CD4-positive, alpha-beta memory T cell (primary cell): ENCODE measurements at places on chromosomes 16 and 17.

- H3K27me3 ChIP-seq = no peaks in the 10 kb centered on the region
- no peak overlapping the region for H3K27ac ChIP-seq
- H3K4me3 ChIP-seq = no peak overlapping the region
- no peaks in the 10 kb centered on the region for H3K4me1 ChIP-seq
Observed at GRCh38 chr16:74094962-74095361, 201.7 kb upstream of the PSMD7 start.

DNA sequence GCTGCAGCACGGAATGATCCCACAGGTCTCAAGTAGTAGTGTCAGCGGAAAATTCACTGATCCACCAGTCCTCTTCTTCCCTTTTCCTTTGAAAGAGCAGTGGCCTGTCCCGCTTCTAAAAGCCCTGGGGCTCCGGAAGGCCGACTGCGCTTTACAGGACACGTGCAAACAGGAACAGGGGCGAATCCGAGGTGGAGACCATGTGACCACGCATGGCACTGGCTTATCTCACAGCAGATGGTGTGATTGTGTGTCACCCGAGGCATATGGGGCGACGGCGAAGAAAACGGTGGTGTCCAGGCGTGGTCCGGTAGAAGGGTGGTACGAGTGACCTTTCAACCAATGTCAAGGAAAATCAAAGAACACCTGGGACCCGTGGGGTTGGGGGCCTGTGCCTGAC, 12.0 kb upstream of the KCNJ18 start:
- H3K4me3 ChIP-seq = no peak overlapping the region
- H3K27ac ChIP-seq = no peak overlapping the region
- H3K36me3 ChIP-seq = no peaks in the 10 kb centered on the region
- H3K4me1 ChIP-seq = no peaks in the 10 kb centered on the region
- H3K27me3 ChIP-seq = no peaks in the 10 kb centered on the region

DNA sequence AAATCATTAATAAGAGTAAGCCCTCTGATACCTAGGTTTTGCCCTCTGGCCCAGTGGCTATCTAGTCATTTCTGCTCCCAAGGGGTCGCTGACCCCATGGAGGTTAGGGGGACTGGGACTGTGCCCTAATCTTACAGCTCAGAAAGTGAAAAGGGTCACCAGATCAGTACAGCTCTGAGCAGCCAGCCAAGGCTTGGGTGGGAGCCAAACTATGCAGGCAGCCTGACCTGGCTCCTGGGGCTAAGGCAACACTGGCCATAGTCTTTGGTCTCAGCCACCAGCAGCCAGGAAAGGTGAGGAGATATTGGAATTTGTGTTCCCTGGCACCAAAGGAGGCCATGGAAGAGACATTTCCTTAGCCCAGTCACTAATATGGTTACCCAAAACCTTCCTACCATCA, 67.6 kb downstream of the ASIC2 start:
- no peaks in the 10 kb centered on the region for H3K27me3 ChIP-seq
- H3K36me3 ChIP-seq = no peaks in the 10 kb centered on the region
- no peak overlapping the region for H3K4me3 ChIP-seq
- DNase-seq = no peak

- H3K4me3 ChIP-seq = no peak overlapping the region
- no peaks in the 10 kb centered on the region for H3K27me3 ChIP-seq
- H3K36me3 ChIP-seq = no peaks in the 10 kb centered on the region
- DNase-seq = no peak
Observed at GRCh38 chr16:4772351-4772750, 5.4 kb upstream of the ZNF500 start.

- no peak overlapping the region for H3K4me3 ChIP-seq
- H3K27ac ChIP-seq = no peak overlapping the region
- H3K27me3 ChIP-seq = no peaks in the 10 kb centered on the region
- no peaks in the 10 kb centered on the region for H3K36me3 ChIP-seq
Observed at GRCh38 chr17:4332296-4332970, 34.0 kb downstream of the UBE2G1 start.
